ENCODE measurements at places on chromosomes 7 and 10.
A peak's percentile ranks its signal among the peaks of the same experiment; 100 is the strongest.

DNA sequence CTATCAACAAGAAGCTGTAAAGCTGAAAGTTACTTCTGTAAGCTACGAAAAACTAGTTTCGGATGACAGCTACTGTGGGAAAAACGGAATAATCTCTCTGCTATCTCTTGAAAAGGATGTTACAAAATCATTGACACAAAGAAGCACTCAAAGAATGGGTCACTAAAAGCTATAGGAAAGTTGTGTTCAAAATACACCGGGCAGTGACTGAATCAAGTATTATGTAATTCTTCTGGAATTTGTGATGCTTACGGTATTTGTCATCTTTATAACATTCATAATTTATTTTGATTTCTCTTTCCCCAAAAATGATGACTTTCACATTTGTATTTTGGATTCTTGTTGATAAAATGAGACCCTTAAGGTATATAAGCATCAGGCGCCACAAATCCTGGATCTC lies 112.1 kb upstream of the KLF6 start:
- peak; percentile 49 for DNase-seq

GRCh38 chr7:451255-452225 lies 68.1 kb downstream of the PDGFA start:
- DNase-seq, result no peak

DNA sequence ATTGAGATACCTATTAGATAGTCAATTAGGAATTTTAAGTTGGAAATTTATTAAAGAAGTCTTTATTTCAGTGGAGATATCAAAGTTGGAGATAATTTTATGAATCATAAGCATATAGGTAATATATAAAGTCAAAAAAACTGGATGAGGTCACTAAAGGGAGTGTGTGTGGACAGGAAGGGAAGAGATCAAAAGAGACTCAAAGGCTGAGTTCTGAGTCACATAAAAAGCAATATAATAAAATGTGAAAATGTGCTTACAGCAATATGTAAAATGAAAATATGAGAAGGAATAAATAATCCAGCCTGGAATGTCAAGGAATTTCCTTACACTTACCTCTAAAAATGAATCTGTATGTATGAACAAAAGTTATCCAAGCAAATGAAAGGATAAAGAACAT lies 583.3 kb upstream of the SORCS1 start:
- DNase-seq, result no peak

DNA sequence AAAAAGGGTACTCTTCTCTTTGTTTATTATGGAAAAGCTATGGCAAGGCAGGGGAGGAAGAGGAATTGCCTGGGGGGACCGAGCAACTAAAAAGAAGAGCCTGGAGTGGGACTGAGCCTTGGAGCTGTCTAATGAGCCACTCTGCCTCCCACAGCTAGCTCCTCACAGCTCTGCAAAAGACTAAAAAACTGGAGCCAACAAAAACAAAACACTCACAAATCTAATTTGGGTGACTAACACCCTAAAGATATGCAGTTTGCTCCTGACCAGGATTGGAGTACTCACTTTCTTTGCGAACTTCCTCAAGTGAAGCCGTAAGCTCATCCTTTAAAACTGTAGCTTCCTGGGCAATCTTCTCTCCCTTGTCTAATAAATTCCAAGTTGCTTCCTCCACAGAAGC lies 89.4 kb downstream of the CTNNA3 start:
- DNase-seq, result peak; percentile 11

DNA sequence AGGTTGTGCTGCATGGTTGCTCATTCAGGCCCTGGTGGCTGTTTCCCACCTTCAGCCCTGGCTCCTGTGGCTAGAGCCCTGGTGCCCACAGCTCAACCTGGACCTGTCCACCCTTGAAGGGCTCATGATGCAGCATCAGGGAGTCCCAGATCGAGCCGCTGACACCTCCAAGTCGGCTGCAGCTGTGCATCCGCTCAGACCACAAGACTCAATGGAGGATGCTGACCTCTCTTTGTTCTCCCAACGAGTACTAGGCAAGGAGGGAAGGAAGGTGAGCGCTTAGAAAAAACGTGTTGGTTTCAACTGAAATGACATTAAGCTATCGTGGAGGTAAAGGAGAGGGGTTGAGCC lies 9.5 kb upstream of the C10orf95 start:
- no peak for DNase-seq

GRCh38 chr7:141369422-141369821 lies 181.8 kb upstream of the AGK start:
- no peak for DNase-seq

DNA sequence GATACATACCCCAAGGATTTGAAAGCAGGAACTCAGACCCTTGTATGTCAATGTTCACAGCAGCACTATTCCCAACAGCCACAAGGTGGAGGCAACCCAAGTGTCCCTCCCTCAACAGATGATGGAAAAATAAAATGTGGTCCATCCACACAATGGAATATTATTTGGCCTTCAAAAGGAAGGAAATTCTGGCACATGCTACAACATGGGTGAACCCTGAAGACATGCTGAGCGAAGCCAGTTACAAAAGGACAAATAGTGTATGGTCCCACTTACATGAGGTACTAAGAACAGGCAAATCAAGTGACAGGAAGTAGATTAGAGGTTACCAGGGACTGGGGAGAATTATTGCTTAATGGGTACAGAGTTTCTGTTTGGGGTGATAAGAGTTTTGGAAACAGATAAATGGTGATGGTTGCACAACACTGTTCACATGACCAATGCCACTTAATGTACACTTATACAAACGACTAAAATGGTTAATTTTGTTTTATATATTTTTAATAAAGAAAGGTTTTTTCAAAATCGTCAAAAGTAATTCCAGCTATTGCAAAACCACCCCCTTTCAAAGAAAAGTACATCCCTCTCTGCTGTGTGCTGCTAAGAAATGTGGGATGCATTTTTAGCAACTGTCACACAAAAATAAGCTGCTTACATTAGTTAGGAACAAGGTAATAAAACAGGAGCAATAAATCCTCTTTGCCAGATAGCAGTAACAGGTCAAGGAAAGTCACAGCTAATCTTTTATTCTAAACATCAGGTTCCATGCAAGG lies 85.7 kb downstream of the GRB10 start:
- DNase-seq, result no peak

DNA sequence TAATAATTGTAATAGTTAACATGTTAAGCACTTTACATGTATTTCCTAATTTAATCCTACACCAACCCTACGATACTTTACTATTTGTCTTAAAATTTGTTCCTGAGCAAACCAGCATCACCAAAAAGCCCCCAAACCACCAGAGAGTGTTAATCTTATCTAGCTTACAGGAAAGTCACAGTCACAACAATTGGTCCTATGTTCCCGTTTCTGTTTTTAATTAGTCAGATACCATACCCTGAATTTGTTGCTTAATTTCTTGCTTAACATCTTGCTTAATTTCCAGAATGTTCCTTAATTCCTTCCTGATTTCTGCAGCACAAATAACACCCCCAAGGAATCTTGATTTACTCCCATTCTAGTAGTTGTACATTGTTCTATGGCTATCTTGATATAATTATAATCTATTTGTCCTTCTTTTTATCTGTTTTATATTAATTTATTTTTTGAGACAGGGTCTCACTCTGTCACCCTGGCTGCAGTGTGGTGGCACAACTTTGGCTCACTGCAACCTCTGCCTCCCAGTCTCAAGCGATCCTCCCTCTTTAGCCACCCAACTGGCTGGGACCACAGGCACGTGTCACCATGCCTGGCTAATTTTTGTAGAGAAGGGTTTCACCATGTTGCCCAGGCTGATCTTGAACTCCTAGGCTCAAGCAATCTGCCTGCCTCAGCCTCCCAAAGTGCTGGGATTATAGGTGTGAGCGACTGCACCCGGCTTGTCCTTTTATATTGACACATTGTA lies 6.6 kb upstream of the PDSS1 start:
- no peak for DNase-seq

All from GM04503 (cell line).